Psoas muscle (tissue), 8 donors: ENCODE measurements at places on chromosomes 16 and 17.

DNA sequence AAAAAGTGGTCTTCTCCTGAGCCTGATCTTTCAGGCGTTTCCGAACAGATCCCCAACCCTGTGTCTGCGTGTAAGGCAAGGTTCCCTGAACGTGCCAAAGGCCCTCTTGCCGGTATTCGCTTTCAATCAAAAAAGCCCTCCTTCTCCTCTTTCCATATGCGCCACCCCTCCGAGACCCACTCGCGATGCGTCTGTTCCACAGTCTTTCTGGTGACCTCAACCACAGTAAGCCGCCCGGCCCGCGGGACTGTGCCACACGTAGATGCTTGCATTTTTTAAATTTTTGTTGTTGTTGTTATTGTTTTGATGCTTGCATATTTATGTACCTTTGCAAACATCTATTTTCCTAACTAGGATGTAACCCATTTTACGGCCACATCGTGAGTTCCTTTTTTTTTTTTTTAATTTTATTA, 607 bp upstream of the PRPSAP1 start:
- no peak for DNase-seq

DNA sequence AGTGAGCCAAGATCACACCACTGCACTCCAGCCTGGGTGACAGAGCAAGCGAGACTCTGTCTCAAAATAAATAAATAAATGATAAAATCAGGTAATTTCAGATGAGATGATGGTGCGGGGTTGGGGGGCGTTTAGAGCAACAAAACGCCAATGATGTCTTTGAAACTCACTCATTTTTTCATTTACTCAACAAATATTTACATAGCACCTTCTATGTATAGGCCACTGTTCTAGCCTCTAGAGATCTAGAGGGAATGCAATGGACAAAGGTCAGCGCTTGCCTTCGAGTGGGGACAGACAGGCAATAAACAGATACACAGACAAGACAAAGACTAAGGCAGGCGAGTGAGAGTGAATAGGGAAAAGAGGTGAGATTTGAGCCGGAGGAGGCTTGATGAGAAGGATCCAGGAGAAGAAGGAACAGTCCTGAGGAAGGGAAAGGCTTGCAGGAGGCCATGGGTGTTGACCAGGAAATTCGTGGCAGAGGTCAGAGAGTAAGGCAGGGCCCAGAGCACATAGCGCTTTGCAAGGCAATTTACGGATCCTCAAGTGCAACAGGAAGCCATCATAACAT, 14.1 kb downstream of the ALDH3A1 start:
- DNase-seq: no peak

DNA sequence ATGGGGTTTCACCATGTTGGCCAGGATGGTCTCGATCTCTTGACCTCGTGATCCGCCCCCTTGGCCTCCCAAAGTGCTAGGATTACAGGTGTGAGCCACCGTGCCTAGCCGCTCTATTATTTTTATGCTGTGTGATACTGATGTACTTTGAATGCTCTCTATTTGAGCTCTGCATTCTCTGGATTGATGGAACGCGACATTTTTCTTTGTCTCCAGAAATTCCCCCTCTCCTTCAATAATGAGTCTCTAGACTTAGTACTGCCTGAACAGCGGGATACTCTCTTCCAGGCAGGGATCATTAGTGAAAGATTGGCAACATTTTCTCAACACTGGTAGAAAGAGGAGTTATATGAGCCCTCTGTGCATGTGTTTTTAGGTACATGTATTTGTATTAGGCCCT, 93.3 kb upstream of the CLEC3A start:
- no peak for DNase-seq

- no peak for DNase-seq
Observed at GRCh38 chr17:18974407-18975149, 22.6 kb downstream of the SLC5A10 start.
